ENCODE measurements at places on chromosomes 3 and 15.

- DNase-seq, result no peak
These were observed 74.9 kb upstream of the CHRNB4 start for GRCh38 chr15:78715930-78716329.

- DNase-seq, result no peak
These were observed 403.2 kb downstream of the NR2F2 start for GRCh38 chr15:96733721-96734120.

- no peak for DNase-seq
These were observed 36.5 kb downstream of the GOLGA6L10 start for GRCh38 chr15:82312586-82313349.

GRCh38 chr3:61730056-61730455, 168.7 kb downstream of the PTPRG start:
- DNase-seq, result no peak

- DNase-seq, result no peak
These were observed 84.4 kb upstream of the PLCL2 start for GRCh38 chr3:16800361-16800760.

GRCh38 chr3:164018500-164018899, 1059.8 kb downstream of the SI start:
- no peak for DNase-seq
